Stimulated activated CD8-positive, alpha-beta memory T cell treated with anti-CD3 and anti-CD28 coated beads, Interleukin-4, amount 100 ng/mL, for 4 hours (primary cell): ENCODE measurements at places on chromosomes 5 and 9.

DNA sequence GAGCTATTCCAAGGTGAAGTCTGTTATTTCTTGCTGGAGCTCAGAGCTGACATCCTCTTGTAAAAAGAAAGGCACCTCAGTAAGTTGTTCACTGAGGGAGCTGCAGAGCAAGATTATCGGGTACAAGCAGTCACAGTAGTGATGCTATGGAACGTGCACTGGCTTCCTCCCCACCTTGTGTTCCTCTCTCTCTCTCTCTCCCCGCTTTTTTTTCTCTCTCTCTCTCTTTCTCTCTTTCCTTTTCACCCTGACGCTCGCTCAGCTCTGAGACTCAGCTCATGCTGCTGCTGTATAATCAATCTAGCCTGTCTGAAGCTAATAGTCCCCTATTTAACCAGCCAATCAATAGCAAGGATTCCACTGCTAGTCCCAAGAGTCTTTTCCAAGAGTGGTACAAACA, 587.6 kb upstream of the CDH18 start:
- DNase-seq: no peak

DNA sequence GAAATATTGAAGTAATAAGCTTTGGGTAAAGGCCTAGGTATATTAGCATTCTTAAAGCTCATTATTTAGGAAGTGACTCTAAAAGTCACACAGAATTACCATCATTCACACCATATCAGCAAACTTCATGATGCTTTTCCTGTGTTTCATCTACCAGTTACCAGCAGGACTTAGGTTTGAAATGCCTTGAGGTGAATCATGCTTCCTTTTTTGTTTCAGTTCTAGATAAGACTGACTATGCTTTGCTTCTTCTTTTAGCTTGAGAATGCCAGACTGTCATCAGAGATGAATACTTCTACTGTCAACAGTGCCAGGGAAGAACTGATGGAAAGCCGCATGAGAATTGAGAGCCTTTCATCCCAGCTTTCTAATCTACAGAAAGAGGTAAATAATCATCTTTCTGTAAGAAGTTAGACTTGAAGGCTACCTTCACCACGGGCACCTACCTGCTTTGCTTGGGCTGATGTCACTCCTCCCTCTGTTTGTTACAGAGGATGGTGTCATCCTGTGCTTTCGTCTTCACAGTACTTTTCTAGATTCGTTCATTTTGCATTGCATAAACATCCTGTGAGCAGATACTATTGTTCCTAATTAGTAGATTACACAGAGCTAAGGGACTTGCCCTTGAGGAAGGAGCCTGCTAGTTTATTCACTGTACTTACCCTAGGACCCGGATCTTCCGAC, 34.7 kb downstream of the LMNB1 start:
- no peak for DNase-seq

DNA sequence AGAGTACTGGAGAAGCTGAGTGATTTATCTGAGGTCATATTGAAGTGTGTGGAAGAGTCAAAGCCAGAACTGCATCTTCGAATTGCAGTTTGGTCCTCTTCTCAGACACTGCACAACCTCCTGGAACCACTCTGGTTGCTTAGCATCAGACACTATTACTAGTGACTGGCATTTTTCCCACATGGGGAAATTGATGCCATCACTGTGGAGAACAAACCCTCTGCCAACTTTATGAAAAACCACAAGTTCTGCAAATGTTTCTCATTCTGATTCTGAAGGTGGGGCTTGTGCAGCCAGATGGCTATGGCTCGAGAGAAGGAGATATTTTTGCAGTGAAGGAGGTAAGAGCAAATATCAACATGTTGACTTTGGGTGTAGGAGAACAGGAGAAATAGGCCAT, 67.2 kb downstream of the KCTD16 start:
- no peak for DNase-seq

DNA sequence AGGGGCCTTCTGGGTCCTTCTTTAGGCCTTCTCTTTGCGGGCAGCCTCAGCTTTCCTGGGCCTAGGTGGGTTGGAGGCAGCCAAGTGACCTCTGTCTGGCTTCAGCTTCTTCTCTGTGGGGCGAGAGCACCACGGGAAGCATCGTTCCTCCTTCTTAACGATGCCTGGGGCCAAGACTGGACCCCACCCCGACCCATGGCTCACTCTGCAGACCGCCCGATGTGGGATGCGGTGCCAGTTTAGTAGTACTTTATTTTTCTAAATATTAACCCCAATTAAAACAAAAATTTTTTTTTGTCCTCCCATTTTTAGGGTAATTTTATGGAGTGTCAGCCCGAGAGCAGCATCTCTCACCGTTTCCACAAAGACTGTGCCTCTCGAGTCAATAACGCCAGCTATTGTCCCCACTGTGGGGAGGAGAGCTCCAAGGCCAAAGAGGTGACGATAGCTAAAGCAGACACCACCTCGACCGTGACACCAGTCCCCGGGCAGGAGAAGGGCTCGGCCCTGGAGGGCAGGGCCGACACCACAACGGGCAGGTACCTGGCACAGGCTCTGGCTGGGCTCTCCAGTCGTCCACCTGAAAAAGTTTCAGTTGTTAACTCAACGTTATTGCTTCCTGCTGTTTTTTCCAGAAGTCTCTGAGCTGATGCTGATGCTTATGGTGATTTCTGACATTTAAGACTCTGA, 101.1 kb upstream of the CACNA1B start:
- no peak for DNase-seq

- DNase-seq: no peak
These were observed 110.3 kb upstream of the SLIT3 start for GRCh38 chr5:169410996-169411783.

DNA sequence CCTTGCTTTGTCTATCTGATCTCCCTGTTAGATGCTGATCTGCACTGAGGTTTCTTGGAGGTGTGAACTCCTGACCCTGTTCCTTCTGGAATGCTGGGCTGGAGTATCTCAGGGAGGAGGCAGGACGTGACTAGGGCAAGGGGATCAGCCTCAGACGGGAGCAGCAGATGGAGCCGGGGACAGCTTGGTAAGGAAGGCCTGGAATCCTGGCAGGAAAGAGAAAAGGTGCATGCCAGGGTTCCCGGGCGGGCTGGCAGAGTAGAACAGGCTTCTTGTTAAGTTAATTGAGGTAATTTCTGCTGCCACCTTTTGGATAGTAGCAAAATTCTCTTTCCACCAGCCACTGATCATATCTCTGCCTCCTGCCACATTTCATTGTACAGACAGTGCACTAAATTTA, 180.9 kb downstream of the ZNF462 start:
- no peak for DNase-seq

GRCh38 chr9:137407590-137408300, 15.2 kb downstream of the EXD3 start:
- DNase-seq: no peak
